NCI-H1092 treated with DMSO at 0.1 percent for 48 hours (cell line): ENCODE measurements at places on chromosomes 2 and 18.

GRCh38 chr2:11556101-11556806 is 22.4 kb downstream of the GREB1 start:
- DNase-seq = no peak

- no peak for DNase-seq
Measured at GRCh38 chr2:46073540-46074046, 223.6 kb upstream of the EPAS1 start.

DNA sequence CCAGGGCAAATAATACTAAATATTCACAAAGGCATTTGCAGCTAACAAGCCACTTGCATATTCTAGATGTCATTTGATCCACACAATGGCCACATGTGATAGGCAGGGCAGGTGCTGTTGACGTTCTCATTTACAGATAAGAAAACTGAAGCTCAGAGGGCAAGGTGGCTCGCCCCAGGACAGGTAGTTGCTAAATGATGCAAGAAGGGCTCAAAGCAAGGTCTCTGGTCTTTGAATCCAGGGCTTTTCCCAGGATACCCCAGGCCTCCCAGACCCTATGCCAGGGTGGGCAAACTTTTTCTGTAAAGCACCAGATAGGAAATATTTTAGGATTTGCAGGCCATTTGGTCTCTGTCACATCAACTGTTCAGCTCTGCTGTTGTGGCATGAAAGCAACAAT is 35.1 kb downstream of the LOXHD1 start:
- DNase-seq = no peak

GRCh38 chr2:160261732-160262131 is 61.7 kb upstream of the ITGB6 start:
- no peak for DNase-seq

GRCh38 chr18:8771930-8772329 is 66.6 kb downstream of the MTCL1 start:
- DNase-seq = peak; percentile 11

- no peak for DNase-seq
Measured at GRCh38 chr2:60303680-60304079, 249.8 kb downstream of the BCL11A start.

GRCh38 chr2:215910180-215910579 is 103.2 kb downstream of the MREG start:
- DNase-seq = no peak
